Urinary bladder (tissue), 4 donors: ENCODE measurements at places on chromosomes 1 and 21. TPM values are rescaled to one million over a fixed set of nuclear protein-coding genes. Genes with fewer than 3 reads are reported as not detected.

The APOBEC4 gene
- not detected for polyA plus RNA-seq

GRCh38 chr21:33401630-33401992 is 1.6 kb upstream of the IFNGR2 start:
- no peak for DNase-seq

- DNase-seq = no peak
Observed at GRCh38 chr1:214018386-214019268, 30.9 kb downstream of the PROX1 start.

The SIPA1L2 gene
- polyA plus RNA-seq = 11.8 TPM

GRCh38 chr1:27339213-27339612 is 2.6 kb upstream of the SYTL1 start:
- DNase-seq = no peak

- DNase-seq = no peak
Observed at GRCh38 chr1:223076362-223076761, 66.7 kb downstream of the TLR5 start.

The SPRR1A gene
- polyA plus RNA-seq = not detected

The JMJD4 gene
- 17.4 TPM for polyA plus RNA-seq

DNA sequence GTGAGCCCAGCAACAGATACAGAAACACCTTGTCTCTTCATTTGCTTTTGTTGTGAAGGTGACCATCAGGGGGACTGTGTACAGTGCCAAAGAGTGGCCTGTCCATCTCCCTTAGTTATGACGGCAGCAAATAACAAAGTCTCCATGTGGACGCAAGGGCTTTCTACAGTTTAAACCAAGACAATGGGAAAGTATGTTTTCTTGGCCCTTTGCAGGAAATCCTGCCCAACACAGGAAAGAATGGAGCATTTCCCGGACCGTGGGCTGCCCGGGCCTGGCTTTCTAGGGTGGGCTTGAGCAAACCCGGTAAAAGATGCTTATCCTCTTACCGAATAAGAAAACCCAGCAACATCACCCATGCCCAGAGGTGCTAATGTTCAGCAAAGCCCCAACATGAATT is 87.3 kb downstream of the ZBTB18 start:
- DNase-seq = no peak

DNA sequence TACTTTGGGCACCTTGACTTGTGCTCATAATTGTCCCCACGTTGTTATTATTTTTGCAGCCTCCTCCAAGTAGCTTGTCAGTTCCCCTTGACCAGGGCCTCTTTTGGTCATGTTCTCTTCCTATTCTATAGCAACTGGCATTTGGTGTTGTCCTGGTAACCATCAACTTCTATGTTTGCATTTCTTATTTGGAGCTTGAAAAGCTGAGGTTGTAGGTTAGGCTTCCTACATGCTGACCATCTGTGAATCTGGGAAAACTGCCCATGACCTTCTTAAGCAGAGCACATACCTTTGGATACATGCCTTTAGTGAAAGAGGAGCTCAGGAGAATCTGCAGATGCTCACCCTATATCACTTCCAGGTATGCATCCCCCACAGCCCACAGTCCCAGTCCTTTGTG is 160.8 kb downstream of the HHAT start:
- DNase-seq = no peak

DNA sequence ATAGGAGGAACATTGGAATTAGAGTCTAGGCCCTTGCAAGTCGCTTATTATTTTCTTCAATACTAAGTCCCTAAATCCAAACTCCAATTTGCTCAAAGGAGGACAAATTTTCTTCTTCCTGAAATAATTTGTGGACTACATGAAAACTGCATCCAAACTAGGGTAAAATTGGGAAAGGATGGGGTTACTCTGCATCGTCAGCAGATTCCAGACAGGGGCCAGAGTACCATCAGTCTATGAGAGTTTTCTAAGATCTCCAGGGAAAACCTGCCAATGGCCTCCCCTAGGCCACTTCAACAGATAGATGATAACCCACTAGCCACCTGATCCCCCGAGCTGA is 508 bp downstream of the HEYL start:
- no peak for DNase-seq

GRCh38 chr1:174135211-174135610 is 24.1 kb upstream of the RABGAP1L start:
- DNase-seq = no peak

DNA sequence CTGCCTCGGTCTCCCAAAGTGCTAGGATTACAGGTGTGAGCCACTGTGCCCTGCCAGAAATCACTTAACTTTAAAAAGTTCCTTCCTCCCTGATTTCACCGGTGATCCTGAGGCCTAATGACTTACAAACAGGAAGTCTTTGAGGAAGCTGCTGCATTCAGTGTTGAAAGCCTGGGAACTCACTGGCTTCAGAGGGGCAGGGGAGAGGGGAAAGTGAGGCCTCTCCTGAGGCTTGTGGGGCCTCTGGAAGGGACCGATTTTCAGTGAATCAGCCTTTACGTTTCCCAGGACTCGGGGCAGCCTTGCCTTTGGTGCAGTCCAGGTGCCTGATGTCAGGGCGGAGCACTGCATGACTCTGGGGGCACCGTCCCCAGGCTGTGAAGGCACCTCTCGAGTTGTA is 30.1 kb upstream of the ARHGEF10L start:
- no peak for DNase-seq

GRCh38 chr1:204754821-204755220 is 69.3 kb upstream of the LRRN2 start:
- DNase-seq = no peak

DNA sequence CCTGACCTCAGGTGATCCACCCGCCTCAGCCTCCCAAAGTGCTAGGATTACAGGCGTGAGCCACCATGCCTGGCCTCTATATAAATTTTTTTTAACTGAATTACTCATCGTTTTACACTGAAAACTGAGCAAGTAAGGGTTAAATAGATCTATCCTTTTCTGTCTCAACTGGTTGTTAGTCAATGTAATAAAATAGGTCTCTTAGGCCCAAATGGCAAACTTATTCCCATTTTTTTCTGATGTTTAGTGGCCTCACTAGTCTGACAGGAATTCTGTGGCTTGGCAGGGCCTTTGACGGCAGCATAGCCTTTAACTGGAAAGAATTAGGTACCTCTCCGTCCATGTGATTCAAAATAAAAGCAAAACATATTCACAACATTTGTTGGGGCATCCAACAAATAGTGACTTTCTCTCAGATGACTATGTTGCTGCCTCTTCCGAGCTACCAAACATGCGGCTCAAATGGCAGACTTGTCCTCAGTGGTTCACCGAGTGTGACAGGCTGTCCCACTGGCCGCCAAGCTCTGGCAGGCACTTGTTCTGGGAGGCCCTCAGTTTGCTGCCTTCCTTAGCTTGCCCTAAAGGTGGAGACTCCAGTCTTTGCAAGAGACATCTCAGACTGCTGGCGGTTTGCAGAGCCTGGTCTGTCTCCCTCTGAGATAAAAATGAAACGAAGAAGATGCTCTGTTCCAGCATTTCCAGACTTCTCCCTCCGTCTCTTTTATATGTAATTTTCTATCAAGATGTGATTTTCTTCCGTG is 17.4 kb downstream of the ATP1A4 start:
- no peak for DNase-seq

GRCh38 chr1:29122682-29123052 is 1.0 kb downstream of the TMEM200B start:
- no peak for DNase-seq

The ERVH48-1 gene
- not detected for polyA plus RNA-seq

DNA sequence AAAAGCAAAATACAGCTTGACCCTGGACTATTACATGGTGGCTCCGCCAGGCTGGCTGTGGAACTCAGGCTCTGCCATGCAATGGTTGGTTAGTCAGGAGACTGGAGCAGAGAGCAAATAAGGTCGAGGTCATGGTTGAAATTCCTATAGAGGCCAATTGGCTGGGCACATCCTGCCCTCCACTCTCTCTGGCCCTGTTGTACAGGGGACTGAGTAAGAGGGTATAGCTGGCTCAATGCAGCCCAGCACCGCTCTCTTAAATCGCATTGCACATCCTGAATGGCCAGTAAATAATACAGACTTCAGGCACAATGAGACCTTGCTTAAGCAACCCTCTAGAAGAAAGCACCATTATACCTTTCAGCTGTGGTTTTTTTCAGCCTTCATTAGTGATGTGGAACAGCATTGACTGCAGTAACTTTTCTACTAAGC is 59.3 kb upstream of the PPP2R5A start:
- no peak for DNase-seq

- no peak for DNase-seq
Observed at GRCh38 chr1:117036018-117036461, 24.1 kb upstream of the TTF2 start.

The AADACL4 gene
- not detected for polyA plus RNA-seq

The CELSR2 gene
- polyA plus RNA-seq = 4.9 TPM

The ITGB2 gene
- polyA plus RNA-seq = 39.9 TPM

The SPRR2F gene
- not detected for polyA plus RNA-seq

The KDF1 gene
- 2.0 TPM for polyA plus RNA-seq
